ENCODE measurements at places on chromosomes 6 and 20.

GRCh38 chr20:16107172-16107870, 465.9 kb downstream of the KIF16B start:
- DNase-seq, result peak; percentile 32

GRCh38 chr20:17683218-17684076, 1.4 kb upstream of the RRBP1 start:
- DNase-seq, result no peak

- DNase-seq, result no peak
These were observed 55.6 kb downstream of the SLX4IP start for GRCh38 chr20:10490706-10491105.

DNA sequence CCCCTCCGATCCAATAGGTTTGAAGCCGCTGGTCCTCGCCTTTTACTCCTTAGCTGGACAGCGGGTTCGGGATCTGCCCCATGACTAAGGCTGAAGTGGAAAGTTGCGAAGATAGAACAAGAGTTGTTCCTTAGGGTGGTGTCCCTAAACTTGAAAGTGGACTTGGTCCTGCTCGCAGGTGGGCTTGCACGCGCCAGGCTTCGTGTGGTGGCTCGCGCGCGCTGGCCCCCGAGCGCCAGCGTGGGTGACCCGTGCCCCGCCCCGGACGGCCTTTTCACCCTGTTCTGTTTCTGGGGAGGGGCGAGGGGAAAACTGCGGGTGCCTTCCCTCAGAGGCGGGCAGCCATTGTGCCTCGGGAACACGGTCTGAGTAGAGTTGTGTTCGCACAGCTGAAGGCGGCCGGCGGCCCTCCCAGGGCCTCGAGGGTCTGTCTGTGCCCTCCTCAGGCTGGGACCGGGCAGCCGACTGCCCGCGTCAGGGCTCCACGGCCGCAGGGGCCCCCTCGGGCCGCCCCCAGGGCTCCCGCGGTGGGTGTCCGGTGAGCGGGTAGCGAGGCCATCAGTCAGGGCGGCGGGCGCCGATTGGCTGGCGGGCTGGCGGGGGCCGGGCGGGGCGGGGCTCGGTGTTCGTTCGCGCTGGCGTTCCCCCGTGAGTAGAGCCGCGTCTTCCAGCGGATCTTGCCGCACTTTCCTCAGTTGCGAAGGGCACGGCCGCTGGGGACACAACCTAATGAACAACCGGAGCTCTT, 33.0 kb downstream of the RREB1 start:
- DNase-seq, result peak; percentile 94

All from testis (tissue), 5 donors.